ENCODE measurements at places on chromosomes 7 and 10.

GRCh38 chr10:7300384-7300971, 110.4 kb downstream of the SFMBT2 start:
- no peak for DNase-seq

DNA sequence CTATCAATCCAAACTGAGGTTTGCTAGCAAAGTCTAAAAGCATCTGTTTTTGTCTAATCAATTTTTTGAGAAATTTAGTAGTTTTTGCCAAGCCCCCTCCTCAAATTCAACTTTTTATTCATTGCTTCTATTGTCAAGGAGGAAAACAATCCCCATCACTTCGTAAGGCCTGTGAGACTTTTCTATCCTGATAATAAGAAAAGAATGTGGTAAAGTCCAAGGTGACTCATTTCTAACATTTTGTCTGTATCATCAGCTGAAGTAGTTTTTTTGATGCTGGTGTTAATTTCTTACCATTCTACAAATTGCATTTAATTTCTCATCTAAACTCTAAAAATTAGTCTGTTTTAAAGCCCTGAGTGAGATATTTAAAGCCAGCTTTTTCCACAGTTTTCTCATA, 11.7 kb downstream of the ANK3 start:
- no peak for DNase-seq

GRCh38 chr7:68235937-68236336, 1239.3 kb downstream of the TYW1 start:
- DNase-seq: no peak

GRCh38 chr10:29734962-29735627, 100.3 kb upstream of the SVIL start:
- no peak for DNase-seq

DNA sequence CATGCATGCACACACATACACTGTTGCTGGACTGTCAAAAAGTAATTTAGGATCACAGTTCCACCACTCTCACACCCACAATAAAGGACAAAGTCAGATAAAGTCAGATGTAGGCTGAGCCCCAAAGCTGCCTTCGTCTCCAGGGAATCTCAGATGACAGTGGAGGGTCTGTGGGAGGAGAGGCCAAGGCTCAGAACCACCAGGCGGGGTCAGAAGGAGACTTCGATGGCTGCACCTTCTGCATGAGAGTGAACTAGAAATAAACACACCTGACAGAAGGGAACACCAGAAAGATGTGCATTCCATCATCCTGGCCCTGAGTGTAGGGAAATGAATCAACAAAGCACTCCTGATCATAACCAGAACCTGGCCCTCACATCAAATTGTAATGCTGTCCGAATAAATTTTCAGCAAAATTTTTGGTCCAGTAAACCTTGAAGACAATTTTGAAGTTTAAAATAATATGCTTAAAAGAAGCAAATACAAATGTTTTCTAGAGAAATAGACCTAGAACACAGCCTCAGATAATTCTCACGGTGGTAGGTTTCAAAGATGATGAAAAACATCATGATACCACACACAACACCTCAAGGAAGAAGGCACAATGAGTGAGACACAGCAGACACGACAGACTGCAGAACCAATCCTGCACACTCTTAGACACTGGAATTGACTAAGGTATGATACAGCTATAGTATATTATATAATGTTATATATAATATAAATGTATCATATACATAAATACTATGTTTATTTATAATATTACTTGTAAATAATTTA, 269.8 kb upstream of the KLF6 start:
- no peak for DNase-seq

DNA sequence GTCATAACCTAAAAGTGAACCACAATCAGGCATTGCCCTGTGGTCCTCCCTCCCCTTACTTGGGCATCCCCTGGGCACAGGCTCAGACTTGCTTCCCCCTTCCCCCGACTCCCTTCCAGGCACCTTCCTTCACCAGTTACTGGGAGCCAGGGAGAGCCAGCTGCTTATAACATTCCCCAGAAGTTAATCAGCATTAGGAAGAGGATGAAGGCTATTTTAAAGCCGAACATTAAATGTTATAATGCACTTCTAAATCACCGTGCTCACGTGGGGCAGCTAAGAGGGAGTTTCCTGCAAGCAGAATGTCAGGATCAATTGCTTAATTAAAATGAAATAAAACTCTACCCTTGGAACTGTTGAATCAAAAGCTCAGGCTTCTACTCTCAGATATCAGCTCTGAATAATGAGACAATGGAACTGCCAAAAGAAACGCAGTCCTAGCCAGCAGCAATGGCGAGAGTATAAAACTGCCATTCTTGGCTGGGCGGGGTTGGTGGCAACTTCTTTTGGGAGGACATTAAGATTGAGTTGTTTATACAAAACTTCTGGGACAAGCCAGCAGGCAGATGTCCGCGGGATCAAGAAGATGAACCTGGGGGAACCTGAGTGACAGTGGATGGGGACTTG, 169.5 kb downstream of the FANK1 start:
- DNase-seq: no peak

DNA sequence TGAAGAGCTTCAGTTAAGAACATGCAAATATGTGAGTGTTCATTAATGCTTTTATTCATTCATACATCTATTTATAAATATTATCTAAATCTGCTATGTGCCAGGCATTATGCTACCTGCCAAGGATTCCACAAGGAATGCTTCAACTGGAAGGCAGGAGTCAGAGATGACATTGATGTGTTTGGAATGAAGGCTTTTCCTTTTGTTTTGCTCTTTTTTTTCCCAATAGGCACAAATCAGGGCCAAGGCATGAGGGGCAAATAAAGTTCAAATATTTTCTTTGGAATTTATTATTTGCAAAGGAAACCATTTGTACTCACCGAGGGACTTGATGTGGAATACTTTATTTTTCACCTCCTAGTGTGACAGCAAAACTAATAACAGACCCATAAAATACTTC, 530.3 kb downstream of the ARL4A start:
- DNase-seq: no peak

GRCh38 chr10:53864846-53865245, 936.2 kb downstream of the PCDH15 start:
- DNase-seq: no peak

- DNase-seq: no peak
Measured at GRCh38 chr7:85595750-85596178, 408.9 kb upstream of the SEMA3D start.

DNA sequence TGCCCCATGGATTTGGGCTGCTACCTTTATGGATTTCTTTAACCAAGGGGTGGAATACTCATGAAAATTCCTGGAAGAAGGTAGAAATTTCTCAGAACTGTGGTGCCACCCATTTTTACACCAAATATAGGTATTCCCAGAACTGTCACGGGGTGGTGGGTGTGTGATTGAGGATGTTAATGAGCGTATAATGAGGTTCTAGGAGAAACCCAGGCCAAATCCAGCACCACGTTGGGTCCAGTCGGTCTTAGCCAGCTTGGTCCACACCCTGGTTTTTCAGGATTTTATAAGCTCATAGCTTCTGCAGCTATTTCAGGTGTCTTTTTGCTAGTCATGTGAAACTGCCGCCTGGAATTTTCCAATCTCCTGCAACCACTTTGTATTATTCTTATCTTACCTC, 83.3 kb downstream of the HECW1 start:
- DNase-seq: no peak

DNA sequence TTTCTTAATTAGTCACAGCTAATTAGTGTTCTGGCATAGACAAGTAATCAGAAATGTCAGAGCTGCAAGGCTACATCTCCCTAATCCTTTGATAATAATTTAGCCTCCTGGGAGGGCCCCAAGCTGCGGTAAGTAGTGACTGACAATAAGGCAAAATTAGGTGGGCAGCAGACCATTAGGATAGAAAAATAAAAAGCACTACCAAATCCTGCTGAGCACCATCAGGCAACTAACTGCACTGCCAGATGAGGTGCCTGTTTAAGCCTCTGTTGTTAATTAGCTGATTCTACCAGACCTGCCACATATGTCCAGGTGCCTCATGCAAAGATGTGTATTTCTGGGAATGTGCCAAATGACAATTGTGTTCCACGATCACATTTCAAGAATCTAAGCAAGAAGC, 32.5 kb upstream of the FEZF1 start:
- DNase-seq: no peak

GRCh38 chr7:157097569-157097968, 41.2 kb upstream of the UBE3C start:
- DNase-seq: peak; percentile 50

DNA sequence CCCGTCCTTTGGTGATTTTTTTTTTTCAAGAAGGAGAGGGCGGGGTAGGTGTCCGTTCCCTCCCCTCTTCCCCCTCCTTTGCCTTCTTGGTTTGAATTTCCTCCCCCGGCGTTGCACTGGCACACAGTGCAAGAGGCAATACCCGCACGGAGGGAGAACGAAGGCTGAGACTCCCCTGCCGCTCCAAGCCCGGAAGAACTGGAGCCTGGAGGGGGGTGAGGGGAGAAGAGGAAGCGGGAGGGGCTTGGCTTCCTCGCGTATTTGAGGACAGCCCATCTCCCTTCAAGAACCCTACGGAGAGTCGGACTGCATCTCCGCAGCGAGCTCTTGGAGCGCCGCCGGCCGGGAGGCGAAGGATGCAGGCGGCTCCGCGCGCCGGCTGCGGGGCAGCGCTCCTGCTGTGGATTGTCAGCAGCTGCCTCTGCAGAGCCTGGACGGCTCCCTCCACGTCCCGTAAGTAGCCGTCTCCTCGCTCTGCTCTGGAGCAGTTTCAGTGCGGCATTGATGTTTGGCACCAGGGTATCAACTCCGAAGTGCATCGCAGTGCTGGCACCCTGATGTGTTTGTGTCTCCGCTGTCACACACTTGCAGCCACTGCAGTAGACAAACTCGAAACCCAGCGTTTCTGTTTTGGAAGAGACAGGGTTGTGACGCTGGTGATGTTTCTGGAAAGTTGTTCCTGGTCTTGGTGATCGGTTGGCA, at the start of gene CNTNAP2:
Gene CNTNAP2, plus strand, starts transcription at position 281 of the 702 bp plus-strand sequence. Its CDS starts 76 bp downstream, at position 357.
- peak; percentile 72 for DNase-seq

DNA sequence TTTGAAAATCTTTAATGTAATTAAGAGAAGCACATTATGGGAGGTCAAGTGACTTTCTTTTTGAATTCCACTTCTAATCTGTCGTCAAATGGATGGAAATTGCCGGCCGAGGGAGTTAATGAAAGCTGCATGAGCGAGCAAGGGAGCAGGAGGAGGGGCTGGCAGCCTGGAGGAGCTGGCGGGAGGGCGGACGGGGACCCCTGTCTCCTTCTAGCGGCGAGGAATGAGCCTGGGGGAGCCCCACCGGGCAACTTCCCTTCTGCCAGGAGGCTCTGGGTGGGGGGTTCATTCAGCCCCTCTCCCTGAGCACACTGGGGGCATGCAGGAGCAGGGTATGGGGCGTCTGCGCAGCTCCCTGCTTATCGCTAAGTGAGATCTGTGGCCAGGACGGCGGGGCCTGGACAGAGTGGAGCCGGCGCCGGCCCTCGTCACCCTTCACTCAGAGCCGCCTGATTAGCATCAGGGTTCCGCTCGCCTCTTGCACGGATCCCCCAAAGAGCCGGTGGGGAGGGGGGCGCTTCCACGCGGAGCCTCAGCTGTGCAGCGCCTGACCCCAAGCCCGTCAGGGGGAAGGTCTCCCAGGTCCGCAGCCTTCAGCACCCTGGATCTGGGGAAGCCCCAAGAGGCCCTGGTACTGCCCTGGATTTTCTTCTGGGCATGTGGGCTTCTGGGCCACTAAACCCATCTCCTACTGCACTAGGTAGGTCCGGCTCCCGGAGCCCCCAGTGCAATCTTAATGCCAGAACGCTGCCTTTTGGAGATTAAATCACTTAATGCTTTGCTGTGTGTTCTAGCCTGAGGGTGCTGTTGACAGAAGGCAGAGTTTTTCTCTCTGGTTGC, 680.8 kb downstream of the LRMDA start:
- DNase-seq: no peak

DNA sequence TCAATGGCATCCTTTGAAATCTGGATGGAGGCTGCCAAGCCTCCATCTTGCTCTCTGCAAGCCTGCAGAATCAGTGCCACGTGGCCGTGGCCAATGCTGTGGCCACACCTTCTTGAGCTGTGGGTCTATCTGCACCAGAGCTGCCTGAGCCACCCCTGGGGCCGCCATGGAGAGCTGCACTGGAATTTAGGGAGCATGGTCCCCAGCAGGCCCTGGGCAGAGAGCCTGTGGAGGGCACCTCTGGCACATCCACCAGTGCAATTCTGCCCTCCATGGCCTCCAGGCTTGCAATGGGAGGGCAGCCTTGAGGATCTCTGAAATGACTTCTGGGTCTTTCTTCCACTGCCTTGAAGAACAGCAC, 55.6 kb upstream of the NKX6-2 start:
- DNase-seq: no peak

DNA sequence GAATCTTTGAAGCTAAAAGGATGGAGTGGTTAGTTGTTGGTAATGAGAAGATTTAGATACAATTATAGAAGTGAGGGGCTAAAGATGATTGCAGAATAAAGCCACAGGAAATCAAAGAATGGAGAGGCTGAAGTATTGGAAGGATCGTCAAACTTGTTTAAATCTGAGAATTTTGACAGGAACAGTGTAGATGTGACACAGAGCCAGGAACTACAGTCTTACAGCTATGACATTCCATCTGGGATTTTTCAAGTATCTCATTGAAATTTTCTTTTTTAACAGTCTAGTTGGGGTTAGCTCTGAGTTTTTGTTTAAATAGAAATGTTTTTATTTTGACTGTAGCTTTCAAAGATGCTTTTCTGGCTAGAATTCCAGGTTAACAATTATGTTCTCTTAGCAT, 181.4 kb downstream of the NRG3 start:
- DNase-seq: no peak

DNA sequence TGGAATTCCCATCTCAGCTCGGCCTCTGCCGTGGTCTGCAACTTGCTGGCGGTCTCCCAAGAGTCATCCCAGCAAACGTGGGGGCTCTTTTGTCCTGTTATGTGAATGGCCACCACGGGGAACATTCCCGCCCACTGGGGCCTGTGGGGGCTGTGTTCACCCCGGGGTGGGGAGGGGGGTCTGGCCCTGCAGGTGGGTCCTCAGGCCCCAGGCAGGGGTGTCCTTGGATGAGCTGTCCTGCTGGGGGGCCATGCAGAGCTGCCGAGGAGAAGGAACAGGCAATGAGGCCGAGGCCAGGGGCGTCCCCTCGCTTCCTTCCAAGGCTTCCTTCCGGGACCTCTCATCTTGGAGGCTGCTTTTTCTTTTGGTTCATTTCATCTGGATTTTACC, 24.4 kb upstream of the PITRM1 start:
- DNase-seq: no peak

GRCh38 chr7:6614953-6615722, at the start of gene ZNF853:
TSS of gene ZNF853 (plus strand) at chr7:6615610. CDS start at chr7:6616175, 565 bp downstream.
- no peak for DNase-seq

DNA sequence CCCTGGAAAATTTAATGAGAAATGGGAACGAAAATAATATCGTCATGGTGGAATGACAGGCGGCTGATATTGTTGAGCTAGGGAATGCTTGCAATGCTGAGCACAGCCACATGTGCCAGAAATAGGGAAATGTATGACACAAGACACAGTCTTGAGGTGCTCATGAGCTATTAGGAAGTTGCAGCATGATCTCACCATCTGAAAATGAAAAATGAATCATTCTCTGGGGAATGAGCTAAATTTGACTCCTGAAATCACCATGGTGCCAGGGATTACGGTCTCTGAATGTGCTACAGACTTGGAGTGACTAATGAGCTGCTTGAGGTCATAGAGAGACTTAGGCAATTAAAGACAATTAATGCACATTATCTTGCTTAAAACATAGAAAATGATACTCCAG, 845.0 kb downstream of the CNTNAP2 start:
- no peak for DNase-seq

Measured in NCI-H2029 (cell line).